Small intestine (tissue), 16 donors: ENCODE measurements at places on chromosomes 13 and 19. TPM values are rescaled to one million over a fixed set of nuclear protein-coding genes. Genes with fewer than 3 reads are reported as not detected.
A peak's percentile ranks its signal among the peaks of the same experiment; 100 is the strongest.

DNA sequence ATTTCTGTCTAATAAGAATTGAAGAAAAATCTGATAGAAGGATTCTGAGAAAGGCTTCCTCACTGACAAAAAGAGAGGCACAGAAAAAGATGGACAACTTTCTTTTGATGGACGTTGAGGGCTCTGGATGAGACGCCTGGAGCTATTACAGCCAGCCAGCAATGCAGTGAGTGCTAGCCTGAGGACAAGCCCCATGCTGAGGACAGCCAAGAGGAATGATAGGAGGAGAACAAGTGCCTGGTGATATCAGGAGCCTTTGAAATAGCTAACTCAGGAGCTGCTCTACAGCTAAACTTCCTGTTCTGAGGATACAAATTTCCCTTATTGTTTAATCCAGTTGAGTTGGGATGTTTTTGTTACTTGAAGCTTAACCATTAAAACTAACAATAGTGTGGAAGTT, 212.3 kb downstream of the COG6 start:
- no peak overlapping the region for H3K4me3 ChIP-seq
- no peaks in the 10 kb centered on the region for H3K27me3 ChIP-seq
- DNase-seq, result no peak

- no peaks in the 10 kb centered on the region for H3K4me1 ChIP-seq
- H3K27ac ChIP-seq, result no peak overlapping the region
- H3K4me3 ChIP-seq, result no peak overlapping the region
- H3K36me3 ChIP-seq, result no peaks in the 10 kb centered on the region
- no peak for DNase-seq
Observed at GRCh38 chr13:65149687-65150086, 2080.4 kb downstream of the PCDH9 start.

- peaks cover 23% of the 10 kb centered on the region for H3K36me3 ChIP-seq
- peak overlapping the region; percentile 68 for H3K27ac ChIP-seq
- H3K27me3 ChIP-seq, result no peaks in the 10 kb centered on the region
- H3K4me3 ChIP-seq, result no peak overlapping the region
- no peak for DNase-seq
Observed at GRCh38 chr19:19464339-19465098, 50.8 kb downstream of the TSSK6 start.

GRCh38 chr19:4051175-4052101, 15.3 kb downstream of the ZBTB7A start:
- H3K36me3 ChIP-seq, result peaks cover 93% of the 10 kb centered on the region
- peak overlapping the region; percentile 98 for H3K27ac ChIP-seq
- peaks cover 28% of the 10 kb centered on the region for H3K4me1 ChIP-seq
- H3K4me3 ChIP-seq, result no peak overlapping the region
- DNase-seq, result peak; percentile 71

- peaks cover 71% of the 10 kb centered on the region for H3K36me3 ChIP-seq
- H3K27me3 ChIP-seq, result no peaks in the 10 kb centered on the region
- DNase-seq, result peak; percentile 18
- peaks cover 8% of the 10 kb centered on the region for H3K4me1 ChIP-seq
Observed at GRCh38 chr19:19487077-19487949, 28.0 kb downstream of the TSSK6 start.

DNA sequence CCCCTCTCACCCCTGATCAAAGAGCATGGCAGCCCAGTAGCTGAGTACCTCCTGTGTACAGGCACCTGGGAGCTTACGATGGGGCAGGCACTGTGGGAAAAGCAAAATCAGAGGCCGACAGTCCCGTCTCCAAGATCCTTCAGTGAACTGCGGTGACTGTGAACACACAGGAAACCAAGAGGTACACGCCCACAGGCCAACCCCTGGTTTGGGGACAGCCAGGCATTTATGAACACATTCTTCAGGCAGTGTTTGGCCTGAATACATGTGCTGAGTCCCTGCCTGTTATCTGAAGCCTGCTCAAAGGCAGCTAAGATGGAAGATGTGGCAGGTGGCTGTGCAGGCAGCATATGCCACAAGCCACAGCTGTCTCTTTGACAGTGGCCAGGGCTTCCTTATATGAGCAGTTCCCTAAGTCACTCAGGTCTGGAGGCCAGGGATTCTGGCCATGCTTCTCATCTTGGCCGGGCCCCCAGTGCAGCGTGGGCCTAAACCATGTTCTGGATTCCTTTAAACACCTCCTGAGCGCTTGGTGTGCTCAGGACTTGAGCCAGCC, 123.6 kb downstream of the UQCRFS1 start:
- H3K36me3 ChIP-seq, result no peaks in the 10 kb centered on the region
- H3K4me1 ChIP-seq, result no peaks in the 10 kb centered on the region
- DNase-seq, result no peak
- H3K27me3 ChIP-seq, result no peaks in the 10 kb centered on the region

The TEKTIP1 gene
- not detected for polyA plus RNA-seq

The CEACAM8 gene
- polyA plus RNA-seq, result not detected

The ZNF865 gene
- 6.8 TPM for polyA plus RNA-seq

The SHD gene
- polyA plus RNA-seq, result 8.4 TPM
